Left cardiac atrium (tissue), 4 donors: ENCODE measurements at places on chromosomes 12 and 14. TPM values are rescaled to one million over a fixed set of nuclear protein-coding genes. Genes with fewer than 3 reads are reported as not detected.

Gene CHST11
- total RNA-seq = 12.9 TPM

Gene RFLNA
- total RNA-seq = 0.52 TPM

Gene ETFBKMT
- total RNA-seq = 4.6 TPM

DNA sequence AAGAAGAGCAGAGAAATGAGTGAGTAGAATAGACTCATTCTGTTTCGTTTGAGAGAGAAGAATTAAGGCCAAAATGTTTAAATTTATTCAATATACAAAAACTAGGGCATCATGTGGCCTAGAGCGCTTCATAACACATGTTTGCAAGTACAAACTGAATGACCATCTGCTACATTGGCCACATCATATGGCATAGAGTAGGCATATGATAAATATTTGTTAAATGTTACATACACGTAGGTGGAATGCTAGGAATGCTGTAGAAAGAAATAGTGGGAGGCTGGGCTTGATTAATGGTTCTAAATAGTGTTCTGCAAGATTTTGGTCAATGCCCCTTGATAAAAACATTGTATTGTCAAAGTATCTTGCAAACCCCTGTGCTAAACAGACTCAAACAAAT, 10.8 kb downstream of the MGP start:
- no peak for DNase-seq

DNA sequence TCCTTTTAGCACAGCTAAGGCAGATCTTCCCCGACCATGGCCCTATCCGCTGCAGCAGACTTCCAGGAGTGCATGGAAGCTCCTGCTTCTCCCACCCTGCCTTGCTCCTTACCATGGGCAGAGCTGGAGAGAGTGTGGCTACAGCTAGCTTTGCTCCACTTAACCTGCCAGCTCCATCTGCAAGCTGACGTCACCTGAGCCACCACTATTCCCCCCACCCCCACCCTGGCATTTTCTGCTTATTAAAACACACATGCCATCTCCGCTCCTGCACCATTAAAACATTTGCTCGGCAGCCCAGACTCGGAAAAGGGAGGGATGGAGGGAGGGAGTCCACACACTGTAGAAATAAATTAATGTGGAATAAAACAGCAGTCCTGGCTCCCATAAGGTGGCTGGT, 67.8 kb downstream of the TUNAR start:
- DNase-seq = no peak
